Hepatic stellate cell (primary cell): ENCODE measurements at places on chromosomes 4 and X.

DNA sequence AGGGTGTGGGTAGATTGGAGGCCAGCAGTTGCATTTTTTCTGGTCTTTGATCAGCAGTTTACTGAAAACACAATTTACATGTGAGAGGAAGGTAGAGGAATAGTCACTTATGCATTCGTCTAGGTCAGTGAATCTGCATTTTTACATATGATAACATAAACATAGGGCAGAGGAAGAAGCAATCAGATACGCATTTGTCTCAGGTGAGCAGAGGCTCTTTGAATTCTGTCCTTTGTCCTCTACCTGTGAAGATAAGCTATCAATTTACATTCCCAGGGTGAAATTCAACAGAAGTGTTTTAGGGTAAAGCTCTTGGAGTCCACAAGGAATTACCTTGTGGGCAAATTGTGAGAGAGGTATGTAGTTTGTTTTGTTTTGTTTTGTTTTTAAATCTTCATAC, 306.5 kb downstream of the MAGEB5 start:
- no peak for DNase-seq

GRCh38 chr4:183602557-183603027, 56.4 kb downstream of the RWDD4 start:
- no peak for DNase-seq

DNA sequence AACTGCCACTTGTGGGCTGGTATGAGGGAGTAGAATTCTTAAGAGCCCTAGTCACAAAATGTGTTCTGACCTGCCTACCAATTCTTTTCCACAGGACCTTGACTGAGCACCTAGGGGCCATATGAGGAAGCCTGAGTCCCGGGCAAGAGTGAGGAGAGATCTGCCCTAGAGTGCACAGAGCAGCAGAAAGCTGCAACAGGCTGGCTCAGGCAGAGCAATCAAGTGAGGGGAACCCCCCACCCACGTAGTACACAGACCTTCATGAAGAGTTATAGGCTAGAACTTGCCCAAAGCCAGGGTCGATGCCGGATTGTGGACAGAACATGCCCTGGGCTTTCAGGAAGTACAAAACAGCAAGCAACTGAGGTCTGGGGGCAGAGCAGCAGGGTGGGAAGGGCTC, 117.0 kb downstream of the SPOCK3 start:
- no peak for DNase-seq

DNA sequence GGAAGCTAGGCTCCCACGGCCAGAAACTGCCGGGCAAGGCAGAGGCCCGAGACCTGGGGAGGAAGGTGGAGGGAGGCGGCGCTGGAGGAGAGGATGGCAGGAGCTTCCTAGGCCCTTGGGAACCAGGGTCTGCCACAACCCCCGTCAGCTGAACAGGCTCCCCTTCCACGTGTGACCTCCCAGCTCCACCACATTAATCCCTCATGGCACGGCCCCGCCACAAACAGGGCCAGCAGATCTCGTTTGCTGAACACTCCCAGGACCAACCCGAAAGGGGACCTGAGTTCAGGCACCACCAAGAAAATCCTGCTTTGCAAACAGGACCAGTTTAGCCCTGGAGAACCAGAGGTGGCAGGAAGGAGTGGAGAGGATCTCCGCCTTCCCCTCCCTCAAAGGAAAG, 62.7 kb downstream of the FHDC1 start:
- no peak for DNase-seq

DNA sequence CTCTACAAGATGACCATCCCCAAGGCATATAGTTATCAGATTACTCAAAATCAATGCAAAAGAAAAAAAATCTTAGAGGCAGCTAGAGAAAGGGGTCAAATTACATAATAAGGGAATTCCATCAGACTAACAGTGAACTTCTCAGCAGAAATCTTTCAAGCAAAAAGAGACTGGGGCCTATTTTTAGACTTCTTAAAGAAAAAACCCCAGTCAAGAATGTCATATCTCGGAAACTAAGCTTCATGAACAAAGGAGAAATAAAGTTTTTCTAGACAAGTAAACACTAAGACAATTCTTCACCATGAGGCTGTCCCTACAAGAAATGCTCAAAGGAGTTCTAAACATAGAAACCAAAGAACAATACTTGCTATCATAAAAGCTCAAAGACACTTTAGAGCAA, 51.7 kb downstream of the RAB28 start:
- DNase-seq: no peak

GRCh38 chrX:134548257-134549201, 88.6 kb downstream of the HPRT1 start:
- DNase-seq: no peak

GRCh38 chr4:153222707-153223426, 18.6 kb downstream of the TRIM2 start:
- peak; percentile 53 for DNase-seq

DNA sequence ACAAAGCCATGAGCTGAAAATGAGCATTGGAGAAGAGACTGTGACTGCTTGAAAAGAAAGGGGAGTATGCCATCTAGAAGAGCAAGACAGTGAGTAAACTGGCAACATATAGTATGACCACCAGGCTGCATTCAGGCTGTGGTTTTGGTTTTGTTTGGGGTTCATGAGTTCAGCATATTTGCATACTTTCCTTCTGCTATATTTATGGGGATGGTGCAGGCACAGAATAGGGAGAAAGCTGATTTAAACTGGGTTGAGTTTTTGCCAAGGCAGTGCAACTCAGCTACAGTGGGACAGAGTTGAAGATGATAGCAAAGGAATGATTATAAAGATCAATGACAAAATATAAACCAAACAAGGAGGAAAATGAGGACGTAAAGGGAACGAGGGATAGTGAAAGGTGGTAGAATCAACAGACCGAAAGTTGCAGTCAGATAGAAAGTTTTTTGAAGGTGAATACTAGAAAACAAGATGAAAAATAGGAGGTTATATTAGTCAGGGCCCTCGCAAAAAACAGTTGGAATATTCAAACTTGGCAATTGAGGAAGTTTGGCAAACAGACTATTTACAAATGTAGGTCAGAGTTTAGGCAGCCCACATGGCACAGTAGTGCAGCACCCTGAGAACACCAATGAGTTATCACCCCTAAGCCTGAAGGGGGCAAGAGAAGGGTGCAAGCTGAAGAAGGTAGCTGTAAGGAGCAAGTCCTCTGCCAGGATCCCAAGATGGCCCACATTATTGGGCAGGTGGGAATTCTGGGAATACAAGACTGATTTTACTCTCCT, 114.8 kb upstream of the MAP9 start:
- no peak for DNase-seq

DNA sequence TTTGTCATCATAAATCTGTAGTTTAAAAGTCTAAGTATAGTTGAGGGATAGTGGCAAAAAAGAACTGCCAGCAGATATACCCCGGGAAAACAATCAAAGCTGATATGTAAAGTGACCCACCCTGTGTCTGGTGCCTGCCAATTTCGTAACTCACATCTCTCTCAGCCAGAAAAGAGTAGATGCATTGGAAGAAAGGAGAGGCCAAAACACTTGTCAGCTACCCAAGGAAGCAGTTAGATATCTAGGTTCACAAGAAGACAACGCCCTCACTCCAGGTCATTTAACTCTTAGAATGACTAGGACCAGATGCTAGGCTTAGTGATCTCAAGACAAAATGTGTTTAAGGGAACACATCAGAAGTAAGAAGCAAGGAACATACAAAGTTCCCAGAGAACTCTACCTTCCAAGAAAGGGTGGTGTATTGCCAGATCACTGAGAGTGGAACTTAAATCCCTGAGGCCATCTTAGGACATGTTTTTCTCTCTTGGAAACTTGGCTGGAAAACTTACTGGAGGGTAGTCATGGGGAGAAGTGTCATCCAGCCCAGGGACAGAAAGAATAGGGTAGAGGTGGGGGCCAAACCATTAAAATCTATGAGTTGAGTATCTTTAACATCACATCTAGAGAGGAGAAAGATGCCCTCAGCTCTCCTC, 125.9 kb downstream of the SHISA3 start:
- no peak for DNase-seq

- no peak for DNase-seq
These were observed 1.3 kb downstream of the DCAF12L1 start for GRCh38 chrX:126551306-126551705.

GRCh38 chrX:42944381-42944998, 166.5 kb upstream of the PPP1R2C start:
- no peak for DNase-seq

DNA sequence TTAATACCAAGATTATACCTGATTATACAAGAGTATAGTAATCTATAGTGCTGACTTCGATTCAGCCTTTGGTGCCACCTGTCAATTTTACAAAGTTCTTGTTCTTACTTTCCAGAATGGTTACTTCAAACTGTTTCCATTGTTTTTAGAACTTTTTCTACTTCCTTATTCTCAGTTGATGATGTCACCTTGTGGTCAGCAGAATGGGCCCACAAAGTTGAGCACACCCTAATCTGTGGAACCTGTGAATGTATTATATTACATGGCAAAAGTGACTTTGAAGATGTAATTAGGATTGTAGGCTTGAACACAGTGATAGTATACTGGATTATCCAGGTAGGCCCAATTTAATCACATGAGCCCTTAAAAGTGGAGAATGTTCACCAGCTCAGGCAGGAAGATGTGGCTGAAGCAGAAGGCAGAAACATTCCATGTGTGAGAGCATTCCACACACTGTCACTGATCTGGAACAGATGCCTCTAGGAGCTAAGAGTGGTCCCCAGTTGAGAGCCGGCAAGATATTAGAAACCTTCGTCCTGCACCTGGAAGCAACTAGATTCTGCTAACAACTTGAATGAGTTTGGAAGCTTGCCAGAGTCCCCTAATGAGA, 6.3 kb upstream of the SGMS2 start:
- peak; percentile 7 for DNase-seq

- no peak for DNase-seq
These were observed 29.3 kb downstream of the INTS12 start for GRCh38 chr4:105679186-105679585.

DNA sequence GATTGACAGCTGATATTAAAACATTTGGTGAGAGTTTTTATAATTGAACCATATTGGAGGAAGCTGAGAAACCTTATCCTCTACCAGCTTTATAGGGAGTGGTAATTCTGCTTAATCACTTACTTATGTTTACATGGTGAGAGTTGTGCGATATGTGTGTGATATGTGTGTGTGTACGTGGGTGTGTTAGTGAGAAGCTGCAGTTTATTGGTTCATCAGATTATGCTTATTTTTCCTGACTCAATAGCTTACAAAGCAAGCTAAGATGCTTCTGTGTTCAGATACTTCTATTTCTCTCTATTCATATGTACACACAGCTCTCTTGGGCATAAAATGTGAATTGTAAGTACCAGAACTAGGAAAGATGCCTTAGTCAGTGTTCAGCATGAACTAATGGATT, 343.7 kb downstream of the GRIA2 start:
- DNase-seq: no peak

- no peak for DNase-seq
These were observed 2.5 kb downstream of the PGRMC1 start for GRCh38 chrX:119238557-119238956.

DNA sequence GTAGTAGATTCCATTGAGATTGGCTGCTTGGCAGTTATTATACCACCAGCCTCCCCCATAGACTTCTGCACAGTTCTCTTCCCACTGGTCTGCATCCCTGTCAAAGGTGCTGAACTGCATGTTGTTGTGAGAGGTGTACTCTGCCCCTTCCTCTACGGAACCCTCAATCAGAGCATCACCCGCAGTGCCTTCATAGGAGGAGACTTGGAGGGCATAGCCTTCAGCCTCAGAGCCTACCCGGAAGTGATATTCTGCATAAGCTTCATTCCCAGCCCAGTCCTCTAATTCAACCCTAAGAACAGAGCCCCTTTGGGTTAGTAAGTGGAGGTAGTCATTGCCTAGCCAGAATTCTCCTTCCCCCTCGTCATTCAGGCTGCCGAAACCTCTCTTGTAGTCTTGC, 6.3 kb downstream of the FGA start:
- no peak for DNase-seq

- no peak for DNase-seq
These were observed 17.0 kb upstream of the HPF1 start for GRCh38 chr4:169774466-169775445.

DNA sequence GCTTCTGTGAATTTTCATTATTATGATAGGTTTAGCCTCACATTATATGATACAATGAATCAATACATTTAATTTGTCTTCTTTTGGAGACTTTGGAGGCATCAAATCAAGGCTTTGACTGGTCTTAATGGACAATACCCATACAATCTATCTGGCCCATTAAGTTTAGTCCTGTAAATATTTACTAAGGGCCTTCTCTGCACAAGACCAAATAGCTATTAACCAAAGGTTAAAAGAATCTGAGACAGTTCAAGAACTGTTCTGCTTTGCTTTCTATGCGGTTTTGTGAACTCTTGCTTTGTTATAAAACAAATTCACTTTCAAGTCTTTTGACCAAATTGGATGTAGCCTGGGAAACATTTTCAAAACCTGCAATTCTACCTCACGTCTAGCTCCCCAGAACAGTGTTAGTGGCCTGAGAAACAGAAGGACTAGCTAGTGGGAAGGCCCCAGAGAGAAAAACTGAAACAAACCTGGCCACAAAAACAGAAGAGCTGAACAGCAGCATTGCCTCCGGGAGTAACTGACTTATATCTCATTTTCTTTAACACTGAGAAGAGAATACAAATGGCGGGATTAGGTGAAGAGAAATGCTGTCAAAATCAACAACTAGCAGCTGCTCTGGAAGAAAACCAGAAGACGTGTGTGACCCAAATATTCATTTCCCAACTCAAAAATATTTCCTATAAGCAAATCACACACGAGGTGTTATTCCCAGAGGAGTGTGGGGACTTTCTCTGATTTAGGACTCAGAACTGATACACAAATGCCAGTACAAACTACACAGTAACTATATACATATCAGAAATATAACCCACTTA, 548 bp downstream of the TLR1 start:
- DNase-seq: no peak

GRCh38 chrX:42772874-42773273, 5.1 kb downstream of the PPP1R2C start:
- DNase-seq: no peak
